HL-60 (cell line): ENCODE measurements at places on chromosomes 5 and 9.

- DNase-seq: no peak
Observed at GRCh38 chr5:40801771-40802562, 3.8 kb upstream of the PRKAA1 start.

- peak; percentile 17 for DNase-seq
Observed at GRCh38 chr5:96936431-96937320, 796 bp downstream of the LNPEP start.

GRCh38 chr5:157855404-157855994 lies 3.4 kb downstream of the CLINT1 start:
- DNase-seq: no peak

- no peak for DNase-seq
Observed at GRCh38 chr9:126317513-126317912, 9.1 kb upstream of the MVB12B start.

DNA sequence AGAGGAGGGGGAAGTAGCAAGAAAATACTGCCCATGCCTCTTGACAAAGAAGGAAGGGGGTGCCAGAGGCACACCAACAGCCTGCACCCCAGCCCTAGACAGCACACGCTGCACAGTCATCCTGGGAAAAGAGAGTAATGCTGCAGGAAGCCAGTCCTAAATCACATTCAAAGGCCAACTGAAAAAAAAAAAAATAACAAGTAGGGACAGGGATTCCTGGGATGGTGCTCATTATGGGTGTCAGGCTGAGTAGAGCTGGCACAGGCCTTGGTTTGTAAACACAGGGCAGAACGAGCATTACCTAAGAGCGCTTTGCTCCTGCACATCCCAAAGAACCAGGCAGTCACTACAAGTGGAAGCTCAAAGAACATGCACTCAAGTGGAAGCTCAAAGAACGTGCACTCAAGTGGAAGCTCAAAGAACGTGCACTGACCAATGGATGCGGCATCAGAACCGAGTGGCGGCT lies 7.8 kb downstream of the RAPGEF1 start:
- DNase-seq: peak; percentile 43

DNA sequence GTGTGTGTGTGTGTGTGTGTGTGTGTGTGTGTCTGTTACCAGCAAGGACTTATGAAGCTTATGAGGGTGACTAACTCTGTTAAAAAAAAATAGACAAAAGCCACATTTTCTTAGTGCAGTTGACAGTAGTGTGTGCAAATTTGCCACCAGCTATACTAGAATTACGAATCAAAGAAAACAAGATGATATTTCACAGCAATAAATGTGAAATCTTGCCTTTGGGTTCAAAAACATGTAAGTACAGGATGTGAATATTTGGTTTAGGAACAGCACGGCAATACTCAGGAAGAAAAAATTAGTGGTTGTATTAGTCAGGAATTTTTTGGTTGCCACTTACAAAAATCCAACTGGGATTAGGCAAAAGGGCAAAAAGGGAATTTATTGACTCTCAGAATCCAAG lies 117.4 kb downstream of the NPR3 start:
- DNase-seq: no peak

DNA sequence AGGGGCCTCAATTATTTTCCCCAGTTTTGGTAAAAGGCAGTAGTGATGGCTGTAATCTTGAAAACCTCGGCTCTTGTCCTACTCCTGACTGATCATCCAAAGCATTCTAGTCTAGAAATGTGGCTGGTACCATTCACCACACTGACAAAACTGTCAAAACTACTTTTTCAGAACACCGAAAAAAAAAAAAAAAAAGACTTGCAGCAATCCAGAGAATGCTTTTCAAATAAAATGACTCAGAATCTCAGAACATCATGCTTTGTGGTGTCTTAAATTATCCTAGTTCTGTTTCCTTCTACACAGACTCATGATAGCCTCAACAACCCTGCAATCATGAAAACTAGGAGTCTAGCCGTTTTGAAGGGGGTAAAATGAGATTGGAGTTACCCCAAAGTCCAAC lies 13.4 kb downstream of the SLC28A3 start:
- no peak for DNase-seq

DNA sequence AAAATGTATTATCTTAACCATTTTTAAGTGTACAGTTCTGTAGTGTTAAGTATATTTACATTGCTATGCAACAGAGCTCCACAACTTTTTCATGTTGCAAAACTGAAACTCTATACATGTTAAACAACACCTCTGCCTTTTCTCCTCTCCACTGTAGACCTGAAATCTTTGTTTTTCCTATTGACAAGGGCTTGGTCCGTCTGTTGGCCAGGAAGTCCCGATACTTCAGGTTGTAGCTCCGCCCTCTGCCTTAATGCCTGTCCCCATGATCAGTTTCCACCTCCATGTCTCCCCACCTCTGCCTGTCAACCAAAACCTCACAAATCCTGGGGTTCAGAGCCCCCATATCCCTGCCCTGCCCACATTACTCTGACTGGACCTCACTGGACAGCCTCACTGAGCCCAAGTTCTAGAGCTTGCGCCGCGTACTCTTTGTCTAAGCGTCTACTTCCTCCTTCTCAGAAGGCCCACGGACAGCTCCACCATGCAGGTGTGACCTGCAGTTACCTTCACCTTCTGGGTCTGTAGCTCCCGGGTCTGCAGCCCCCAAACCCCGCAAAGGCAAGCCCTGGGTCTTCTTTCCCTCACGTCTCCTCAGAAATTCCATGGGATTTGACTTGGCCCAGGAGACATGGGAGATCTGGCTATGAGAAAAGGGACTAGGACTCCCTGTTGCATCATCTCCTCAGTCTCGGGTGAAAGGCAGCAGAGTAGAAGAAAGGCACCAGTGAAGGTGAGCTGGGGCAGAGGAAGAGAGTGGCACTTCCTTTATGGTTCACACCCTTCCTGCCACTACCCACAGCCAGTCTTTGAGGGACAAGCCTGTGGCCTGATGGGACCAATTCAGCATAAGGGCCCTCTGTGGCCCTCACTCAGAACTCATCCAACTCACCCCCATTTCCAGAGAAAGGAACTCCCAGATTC lies 8.0 kb downstream of the GLIPR2 start:
- DNase-seq: no peak

DNA sequence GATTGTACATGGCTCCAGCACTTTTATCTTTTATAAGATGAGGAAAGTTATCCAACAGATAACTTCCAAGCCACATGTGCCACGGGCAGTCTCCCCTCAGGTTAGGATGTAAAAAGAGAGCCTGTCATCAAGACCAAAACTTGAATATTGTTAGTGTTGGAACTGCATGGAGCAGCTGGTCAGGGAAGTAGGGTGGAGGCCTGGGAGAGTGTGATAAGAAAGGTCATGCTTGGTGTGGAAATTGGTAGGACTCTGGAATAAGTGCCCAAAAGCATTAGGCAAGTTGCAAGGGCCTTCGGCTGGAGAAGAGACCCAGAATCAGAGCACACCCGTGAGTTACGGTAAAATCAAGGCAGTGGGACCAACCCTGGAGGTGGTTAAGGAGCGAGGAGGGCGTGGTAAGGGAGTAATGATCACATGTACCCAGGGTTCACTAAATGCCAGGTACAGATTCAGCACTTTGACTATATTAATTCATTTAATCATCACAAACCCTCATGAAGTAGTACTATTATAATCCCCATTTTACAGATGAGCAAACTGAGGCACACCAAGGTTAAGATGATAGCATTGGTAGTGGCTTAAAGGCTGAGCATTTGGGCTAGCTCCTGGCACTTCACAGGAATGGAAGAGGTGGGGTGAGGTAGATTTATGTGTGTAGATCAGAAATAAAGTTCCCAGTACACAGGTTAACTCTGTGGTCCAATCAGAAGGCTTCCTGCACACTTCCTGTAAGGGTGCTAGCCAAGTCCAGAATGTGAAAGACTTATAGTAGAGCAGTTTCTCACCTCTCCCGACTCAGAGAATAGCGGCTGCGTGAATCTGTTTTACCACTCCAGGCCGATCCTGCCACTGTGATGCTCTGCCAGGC lies 96.5 kb upstream of the ZNF608 start:
- DNase-seq: no peak

DNA sequence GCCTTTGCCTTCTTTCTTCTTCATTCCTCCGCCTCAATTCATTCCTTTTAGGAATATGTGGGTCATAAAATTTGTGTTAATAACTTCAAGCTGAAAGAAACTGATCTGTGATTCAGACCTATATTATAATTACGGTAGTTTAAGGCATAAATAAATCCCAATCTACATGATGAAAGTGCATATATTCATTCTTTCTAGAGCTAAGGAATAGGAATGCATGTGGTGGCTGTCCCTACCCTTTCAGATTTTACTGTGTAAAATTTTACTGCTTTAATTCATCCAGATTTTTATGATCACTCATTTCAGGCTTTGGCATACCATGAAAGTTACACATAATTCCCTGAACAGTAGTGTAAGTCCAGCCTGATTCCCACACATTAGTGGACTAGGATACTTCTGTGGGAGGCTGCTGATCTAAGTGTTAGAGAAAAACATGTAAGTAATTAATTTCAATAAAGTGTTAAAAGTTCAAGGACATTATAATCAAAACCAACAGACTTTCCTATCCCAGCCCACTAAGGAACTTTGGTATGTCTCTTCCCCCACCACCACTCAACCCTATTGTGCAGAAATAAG lies 83.1 kb downstream of the HINT1 start:
- no peak for DNase-seq

GRCh38 chr9:137044502-137045177 lies 1.3 kb downstream of the NPDC1 start:
- no peak for DNase-seq

DNA sequence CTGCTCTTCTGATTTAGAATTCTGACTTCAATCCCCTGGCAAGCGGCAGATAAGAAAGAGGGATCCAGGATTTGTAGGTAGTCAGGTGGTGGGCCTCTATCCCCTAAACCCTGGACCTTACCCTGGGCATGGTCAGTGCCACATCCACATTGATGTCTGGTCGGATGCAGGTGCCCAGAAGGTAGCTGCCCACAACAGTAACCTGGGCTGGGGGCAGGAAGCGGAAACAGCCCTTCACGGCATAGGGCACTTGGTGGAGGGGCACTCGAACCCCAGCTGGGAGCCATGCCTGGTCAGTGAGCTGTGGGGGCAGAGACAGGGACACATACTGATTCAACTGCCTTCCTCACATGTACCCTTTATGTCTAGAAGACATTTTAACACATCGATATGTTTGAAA lies 3.8 kb downstream of the NOL6 start:
- no peak for DNase-seq

- DNase-seq: no peak
Observed at GRCh38 chr5:153130296-153130695, 360.2 kb upstream of the GRIA1 start.

- peak; percentile 67 for DNase-seq
Observed at GRCh38 chr5:82165740-82166530, 112.2 kb downstream of the RPS23 start.

GRCh38 chr5:76166886-76167576 lies 83.8 kb downstream of the SV2C start:
- no peak for DNase-seq

GRCh38 chr9:123049589-123050222 lies 16.2 kb downstream of the GPR21 start:
- no peak for DNase-seq

DNA sequence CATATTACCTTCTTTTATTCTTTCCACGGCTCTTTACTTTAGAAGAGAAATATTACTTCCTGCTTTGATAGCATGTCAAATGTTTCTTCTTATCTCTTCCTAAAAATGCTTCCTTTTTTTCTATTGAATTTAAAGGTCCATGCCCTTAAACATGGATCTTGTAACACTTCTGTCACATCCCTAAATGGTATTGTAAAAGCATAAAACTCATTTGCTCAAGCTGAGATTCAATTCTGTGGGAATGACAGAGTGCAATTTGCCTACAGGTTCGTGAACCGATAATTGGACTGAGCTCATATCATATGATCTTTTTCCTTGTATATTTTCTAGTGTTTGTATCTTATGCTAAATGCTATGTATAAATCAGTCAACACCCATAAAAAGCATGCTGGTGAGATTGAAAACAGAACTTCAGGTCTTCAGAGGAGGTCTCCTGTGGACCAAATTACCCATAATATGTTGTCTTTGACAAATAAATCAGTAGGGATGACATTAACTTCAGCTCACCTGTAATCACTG lies 429.3 kb downstream of the TMEM232 start:
- no peak for DNase-seq

DNA sequence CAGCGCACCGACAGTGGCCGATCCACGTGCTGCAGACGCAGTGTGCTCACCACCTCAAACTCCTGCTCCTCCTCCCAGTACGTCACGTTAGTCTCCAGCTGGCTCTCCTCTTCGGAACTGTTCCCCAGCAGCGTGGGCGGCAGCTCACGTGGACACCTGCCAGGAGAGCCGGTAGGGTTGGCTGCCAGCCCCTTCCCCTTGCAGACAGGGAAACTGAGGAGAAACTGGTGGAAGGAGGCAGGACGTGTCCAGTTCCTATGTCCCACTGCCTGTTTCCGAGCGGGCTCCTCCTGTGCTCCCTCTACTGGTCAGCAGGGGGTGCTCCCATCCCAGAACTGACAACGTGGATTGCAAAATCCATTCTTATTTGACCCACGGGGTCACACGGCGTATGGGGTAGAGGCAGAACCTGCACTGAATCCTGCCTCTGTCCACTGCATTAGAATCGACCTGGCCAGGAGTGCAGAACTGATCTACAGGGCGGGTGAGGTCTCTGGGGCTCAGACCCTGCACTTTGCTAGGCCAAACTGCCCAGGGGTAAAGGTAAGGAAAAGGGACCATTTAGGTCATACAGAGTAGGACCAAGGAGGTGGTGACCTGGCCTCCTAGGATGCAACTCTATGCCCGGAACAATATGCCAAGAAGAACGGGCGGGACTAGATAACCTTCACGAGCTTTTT lies 25.7 kb downstream of the PDGFRB start:
- peak; percentile 65 for DNase-seq

- no peak for DNase-seq
Observed at GRCh38 chr9:34887841-34888240, 70.2 kb upstream of the PHF24 start.

DNA sequence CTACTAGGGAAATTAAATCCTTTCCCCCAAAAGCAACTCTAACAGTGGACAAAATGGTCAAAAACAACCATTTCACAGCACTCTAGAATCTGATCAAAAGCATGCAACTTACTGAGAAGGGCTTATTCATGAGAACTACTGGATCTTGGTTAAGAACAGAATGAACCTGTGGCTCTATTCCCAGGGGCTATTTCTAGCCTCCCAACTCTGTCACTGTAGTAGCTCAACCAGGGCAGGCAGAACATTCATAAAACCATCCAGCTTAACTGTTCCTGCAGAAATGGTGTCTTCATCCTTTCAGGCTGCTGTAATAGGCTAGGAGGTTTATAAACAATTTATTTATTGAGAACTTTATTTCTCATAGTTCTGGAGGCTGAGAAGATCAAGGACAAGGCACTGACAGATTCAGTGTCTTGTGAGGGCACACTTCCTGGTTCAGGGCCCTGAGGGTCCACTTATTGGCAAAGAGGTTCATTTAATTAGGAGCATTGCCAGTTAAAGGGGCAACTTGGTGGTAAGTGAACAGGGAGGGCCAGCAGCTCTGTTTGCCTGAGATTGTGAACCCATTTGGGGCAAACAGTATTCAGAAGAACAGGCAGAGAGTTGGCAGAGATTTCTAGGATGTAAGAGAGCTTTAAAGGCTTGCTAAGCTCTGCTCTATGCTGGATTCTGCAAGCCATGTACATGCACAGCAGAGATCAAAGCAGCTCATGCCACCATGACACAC lies 238.5 kb upstream of the FBXL7 start:
- DNase-seq: no peak

- no peak for DNase-seq
Observed at GRCh38 chr5:77621440-77621839, 17.1 kb downstream of the OTP start.
